CD14-positive monocyte (primary cell): ENCODE measurements at places on chromosomes 1 and 21.

- DNase-seq = no peak
Observed at GRCh38 chr1:82848043-82848442, 1047.3 kb downstream of the ADGRL2 start.

- peak; percentile 26 for DNase-seq
Observed at GRCh38 chr21:29257701-29258100, 41.0 kb upstream of the BACH1 start.

GRCh38 chr1:1204425-1204920, 1.9 kb downstream of the TNFRSF18 start:
- DNase-seq = no peak

DNA sequence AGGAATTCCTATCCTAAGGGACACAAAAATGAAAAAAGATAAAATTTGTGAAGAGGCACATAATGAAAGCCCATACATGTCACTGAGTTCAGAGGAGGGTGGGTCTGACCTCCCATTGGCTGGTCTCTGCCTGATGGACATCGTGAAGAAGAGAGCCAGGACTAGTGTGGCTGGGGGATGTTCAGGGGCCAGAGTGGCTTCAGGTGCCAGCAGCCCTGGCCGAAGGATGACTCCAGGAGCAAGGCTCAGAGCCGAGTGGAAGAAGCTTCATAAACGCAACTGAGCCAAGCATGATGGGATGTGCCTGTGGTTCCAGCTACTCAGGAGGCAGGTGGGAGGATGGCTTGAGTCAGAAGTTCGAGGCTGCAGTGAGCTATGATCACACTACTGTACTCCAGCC, 56.9 kb upstream of the ATP5PO start:
- no peak for DNase-seq

- no peak for DNase-seq
Observed at GRCh38 chr1:35340519-35340918, 72.0 kb downstream of the ZMYM4 start.

DNA sequence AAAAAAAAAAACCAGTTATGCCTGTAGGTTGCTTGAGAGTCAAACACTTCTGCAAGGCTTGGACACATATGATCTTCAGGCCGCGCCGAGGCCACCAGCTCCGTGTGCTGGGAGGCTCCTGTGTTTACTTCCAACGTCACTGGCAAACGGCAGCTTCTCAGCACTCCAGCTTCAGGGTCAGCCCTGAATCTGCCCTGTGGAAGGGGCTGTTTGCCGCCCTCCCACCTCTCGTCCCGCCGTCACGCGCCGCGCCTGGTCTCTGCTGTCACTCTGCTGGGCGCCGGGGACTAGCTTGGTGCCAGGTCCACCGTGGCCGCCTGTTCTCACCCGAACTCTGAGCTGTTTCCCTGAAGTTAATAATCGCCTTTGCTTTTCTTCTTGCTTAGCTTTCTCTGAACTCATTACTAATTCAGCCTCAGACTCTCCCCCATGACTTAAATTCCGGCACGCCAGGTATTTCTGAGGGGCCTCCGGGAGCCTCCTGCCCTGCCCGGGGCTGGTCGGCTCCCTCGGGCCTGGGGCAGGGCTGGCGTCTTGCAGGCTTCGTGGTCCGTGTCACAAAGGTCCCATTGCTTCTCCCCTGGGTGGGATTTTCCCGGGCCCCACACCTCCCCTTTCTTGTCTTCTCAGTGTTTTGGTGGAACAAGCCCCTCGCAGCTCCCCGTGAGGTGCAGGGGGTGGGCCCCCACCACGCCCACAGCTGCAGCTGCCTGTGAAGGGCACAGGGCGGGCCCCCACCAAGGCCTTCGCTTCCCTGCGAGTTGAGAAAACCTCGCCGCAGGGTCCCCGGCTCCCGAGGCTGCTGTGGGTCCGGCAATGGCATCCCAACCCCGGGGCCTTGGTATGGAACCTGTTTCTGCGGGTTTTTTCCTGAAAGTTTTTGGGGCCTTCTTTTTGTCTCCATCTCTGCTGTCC, 14.6 kb upstream of the C1orf159 start:
- DNase-seq = no peak

GRCh38 chr1:10704368-10704882, 92.0 kb downstream of the CASZ1 start:
- no peak for DNase-seq

GRCh38 chr21:41156142-41156541, 11.8 kb upstream of the BACE2 start:
- DNase-seq = no peak

DNA sequence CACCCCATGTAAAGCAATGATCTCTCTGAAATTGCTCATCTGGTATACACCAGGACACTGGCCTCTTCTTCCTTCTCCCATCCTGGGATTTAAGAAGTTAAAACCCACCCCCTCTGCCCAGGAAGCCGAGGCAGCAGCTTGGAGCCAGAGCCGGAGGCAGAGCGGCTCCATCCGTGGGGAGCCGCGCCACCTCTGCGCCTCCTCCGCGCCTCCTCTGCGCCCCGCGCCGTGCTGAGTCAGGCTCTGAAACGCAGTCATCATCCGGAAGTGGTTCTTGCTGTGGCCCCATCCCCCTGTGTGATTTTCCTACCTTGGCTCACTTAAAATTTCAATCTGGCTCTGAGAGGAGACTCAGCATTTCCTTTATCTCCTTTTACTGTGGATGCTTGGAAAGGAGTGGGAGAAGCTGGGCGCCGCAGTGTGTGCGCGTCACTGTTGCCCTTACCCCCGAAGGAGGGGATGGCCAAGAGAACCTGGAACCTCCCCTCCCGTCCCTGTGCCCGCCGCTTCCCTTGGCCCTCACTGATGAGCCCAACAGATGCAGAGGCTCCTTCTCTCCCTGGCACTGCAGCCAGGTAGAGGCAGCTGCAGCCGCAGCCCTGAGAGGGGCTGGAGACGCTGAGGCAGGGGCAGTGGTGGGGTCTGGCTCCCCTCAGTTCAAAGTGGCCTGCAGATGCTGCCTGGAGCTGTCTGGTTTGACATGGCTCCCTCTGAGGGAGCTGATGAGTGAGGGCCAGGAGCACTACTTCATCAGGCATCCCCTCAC, 15.3 kb upstream of the NPHP4 start:
- DNase-seq = no peak

DNA sequence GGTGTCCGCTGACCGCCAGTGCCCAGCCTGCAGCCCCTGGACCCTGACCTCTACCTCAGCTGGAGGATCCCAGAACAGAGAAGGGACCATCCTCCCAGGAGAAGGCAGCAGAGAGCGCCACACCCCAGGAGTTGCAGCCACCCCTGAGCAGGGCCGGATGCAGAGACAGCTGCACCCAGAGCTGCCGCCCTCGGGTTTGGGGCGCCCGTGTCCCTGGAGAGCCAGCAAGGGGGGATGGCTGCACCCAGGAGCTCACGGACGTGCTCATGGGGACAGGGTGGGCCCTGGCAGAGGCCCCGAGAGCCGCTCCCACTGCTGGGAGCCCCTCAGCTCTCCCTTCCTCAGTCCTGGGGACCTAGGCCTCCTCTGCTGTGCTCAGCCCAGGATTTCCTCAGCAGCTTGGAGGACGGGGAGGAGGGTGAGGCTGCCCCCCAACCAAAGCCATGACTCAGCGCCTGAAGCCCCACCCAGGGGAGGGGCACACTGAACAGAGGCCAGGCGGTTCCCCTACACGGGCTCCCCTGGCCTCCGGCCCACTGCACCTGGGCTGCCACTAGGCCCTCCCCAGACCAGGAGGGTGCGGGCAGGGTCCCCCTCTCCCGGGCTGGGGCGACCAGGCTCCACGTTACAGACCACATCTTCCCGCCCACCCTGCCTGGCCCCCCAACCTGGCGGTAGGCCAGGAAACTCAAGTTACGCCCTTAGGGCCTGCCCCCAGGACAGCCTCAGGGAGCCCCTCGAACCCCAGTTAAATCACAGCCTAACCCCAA, 2.2 kb downstream of the ACAP3 start:
- DNase-seq = peak; percentile 77

DNA sequence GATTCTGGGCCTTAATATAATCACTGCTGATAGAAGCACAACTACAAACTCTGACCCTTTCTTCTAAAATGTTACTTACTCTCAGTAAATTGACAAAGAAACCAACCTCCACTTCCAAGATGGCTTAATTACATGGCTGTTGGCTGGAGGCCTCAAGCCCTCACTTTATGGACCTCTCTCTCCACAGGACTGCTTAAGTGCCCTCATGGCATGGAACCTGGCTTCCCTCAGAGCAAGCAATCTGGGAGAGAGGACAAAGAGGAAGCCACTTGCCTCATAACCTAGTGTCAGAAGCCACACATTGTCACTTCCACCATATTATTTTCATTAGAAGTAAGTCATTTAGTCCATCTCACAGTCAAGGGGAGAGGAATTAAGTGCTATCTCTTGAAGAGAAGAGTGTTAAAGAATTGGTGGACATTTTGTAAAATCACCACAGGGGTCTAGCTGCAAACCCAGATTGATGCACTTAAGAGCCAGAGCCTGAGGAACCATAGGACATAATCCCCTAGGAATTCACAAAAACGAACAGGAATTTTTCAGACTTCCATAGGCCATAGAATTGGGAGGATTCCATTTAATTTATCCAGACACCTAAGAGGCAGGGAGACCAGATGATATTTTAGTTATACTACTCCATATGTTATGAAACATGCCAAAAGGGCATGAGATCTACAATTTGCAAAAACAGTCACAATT, 97.5 kb upstream of the TNFSF4 start:
- no peak for DNase-seq

- DNase-seq = no peak
Observed at GRCh38 chr1:111789666-111790316, 34.1 kb downstream of the DDX20 start.

DNA sequence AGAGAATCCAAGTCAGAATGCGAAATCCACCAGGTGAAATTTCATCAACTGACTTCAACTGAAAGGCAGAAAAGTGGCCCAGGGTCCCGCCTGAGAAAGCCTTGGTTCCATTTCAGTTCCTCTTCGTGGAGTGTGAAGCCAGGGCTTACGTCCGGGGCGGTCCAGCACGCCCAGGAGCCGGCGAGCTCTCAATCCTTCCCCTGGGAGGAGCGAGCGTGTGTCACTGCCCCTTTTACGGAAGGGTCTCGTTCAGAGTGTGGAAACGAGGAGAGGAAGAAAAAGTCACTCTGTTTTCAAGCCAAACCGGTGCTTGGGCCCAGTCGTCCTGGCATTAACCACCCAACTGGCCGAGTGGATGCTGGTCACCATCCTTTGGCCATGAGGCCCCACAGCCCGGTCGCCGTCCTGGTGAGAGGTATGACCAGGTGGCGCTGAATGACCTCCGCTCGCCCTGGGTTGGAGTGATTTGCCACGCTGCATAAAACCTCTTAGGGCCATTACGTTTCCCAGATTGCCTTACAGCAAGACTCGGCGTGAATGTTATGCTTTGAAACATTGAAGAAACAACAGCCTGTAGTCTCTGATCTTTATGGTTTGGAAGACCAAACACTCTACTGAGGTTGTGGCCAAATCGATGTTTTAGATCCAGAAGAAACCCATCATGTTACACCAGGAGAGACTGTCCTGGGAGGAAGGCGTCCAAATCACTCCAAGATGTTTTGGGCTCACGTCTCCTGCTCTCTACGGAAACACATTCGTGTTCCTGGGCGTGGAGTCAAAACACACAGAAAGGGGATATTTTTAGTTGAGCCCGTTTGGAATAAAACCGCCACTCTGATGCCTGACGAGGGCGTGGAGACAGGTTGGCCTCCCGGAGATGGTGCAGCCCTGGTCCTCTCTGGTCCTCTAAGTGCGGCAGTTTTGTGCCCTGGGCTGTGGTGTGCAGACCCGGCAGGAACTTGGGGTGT, 93.6 kb upstream of the ACTRT2 start:
- peak; percentile 28 for DNase-seq

DNA sequence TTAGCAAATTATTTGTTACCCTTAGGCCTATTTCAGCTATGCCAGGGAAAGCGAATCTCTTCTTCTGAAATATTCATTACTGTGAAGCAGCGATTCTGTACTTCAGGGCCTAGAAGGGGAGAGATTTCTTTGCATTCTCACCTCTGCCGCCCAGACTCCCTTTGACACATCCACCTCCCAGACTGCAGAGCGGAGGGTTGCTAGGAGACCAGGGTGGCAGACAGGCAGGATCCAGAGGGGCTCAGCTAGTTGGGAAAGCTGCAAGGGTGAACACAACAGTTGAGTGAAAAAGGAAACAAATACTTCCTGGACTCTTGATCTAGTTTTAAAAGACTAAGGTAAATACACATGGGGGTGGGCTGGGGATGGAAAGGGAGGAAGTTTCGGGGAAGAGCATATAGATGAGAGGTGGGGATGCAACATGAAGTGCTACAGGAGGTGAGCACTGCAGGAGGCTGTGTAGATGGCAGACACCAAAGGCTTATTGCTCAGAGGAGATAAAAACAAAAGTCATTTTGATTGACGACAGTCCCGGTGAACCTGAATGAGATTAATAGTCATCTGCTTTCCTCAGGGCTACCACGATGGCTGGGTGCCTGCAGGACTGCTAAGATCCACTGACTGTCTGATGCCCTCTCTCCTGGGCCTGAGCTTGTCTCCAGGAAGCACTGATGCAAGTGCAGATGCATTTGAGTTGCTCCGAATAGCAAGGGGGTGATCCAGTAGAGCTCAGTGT, 26.4 kb upstream of the RAB3GAP2 start:
- DNase-seq = no peak

DNA sequence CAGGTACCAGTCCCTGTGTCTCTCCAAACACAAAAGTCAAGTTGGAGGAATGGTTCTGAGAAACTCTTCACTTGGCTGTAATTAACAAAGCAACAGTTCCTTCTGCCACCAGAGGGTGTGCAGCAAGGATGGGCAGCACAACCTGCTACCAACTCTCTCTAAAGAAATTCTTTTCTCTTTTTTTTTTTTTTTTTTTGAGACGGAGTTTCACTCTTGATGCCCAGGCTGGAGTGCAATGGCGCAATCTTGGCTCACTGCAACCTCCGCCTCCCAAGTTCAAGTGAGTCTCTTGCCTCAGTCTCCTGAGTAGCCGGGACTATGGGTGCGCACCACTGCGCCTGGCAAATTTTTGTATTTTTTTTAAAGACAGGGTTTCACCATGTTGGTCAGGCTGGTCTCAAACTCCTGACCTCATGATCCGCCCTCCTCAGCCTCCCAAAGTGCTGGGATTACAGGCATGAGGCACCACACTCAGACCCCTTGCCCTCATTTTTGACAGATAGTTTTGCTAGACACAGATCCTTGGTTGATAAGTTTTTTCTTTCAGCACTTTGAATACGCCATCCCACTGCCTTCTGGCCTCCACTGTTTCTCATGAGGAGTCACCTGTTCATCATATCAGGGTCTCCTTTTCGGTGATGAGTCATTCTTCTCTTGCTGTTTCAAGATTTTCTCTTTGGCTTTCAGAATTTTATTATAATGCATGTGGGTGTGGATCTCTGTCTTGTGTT, 12.1 kb upstream of the DEGS1 start:
- DNase-seq = peak; percentile 68

GRCh38 chr1:154752273-154753030, 117.6 kb downstream of the KCNN3 start:
- no peak for DNase-seq

GRCh38 chr1:220448217-220448616, 79.7 kb upstream of the MARK1 start:
- DNase-seq = no peak

- DNase-seq = no peak
Observed at GRCh38 chr1:41404308-41404761, 43.1 kb downstream of the FOXO6 start.

DNA sequence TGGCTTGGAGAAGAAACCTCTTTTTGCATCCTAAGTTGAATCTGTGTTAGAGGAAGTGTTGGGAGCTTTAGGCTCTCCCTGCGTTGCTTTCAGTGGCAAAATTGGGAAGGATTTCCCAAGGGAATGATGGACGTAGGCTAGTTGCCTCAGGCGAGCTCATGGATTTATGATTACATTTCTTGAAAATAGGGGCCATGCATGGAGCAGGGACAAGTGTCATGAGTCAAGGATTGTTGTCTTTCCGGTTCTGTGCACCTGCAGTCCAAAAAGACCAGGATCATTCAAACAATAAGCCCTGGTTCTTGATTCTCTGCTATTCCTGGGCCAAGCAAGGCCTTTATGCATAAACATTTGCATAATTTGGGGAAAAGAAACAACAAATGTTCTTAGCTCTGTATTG, 7.1 kb downstream of the MAN1C1 start:
- DNase-seq = no peak
